ENCODE measurements at places on chromosomes 1 and 21.

DNA sequence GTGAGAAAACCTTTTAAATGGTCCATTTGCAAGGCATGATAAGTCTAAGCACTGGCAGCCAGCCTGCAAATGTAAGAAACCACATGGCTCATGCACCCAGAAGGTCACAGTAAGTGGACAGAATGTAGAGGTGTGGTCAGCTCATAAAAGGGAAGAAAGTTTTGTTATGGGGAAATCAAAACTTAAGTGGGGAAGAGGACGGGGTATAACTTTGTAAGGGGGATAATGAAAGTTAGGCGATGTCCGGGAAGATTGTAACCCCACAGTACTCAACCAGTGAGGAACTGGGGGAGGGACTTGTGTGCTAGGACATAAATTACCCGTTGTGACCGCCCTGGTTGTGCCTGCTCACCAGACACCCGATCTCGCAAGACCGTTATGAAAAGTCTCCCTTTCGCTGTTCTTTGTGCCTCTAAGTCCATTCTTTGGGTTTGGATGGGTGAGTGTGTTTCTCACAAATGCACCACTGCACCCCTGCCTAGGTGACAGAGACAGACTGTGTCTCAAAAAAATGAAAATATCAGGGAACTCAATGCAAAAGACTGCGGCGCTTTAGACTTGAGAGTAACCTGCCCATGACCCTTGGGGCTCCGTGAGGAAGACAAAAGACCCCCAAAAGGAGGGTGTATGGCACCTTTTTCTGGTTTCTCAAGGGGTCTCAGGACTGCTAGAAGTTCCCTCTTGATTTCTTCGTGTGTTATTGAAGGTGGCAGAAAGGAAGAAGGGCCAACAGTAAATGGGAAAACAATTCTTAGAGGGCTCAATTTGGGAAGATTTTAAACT lies 28.6 kb upstream of the ZNF496 start:
- no peak for DNase-seq

DNA sequence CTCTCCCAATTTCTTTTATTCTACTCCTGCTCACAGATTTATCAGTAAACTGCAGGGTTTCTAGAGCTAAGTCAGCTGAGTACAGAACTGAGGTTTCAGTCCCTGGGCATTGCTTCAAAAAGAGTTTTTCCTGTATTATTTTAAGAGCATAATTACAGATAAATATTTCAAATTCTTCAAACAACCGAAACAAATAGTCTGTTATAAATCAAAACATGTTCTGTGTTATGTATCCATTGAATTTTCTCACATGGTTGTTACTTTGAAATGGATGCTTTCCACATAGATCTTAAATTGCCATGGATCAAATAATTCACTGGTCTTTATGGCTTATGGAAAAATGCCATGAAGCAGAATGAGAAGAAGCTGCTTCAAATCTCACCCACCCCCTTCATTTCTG lies 64.5 kb downstream of the LRRC8C start:
- no peak for DNase-seq

- no peak for DNase-seq
These were observed 9.9 kb downstream of the GPR3 start for GRCh38 chr1:27402349-27402754.

DNA sequence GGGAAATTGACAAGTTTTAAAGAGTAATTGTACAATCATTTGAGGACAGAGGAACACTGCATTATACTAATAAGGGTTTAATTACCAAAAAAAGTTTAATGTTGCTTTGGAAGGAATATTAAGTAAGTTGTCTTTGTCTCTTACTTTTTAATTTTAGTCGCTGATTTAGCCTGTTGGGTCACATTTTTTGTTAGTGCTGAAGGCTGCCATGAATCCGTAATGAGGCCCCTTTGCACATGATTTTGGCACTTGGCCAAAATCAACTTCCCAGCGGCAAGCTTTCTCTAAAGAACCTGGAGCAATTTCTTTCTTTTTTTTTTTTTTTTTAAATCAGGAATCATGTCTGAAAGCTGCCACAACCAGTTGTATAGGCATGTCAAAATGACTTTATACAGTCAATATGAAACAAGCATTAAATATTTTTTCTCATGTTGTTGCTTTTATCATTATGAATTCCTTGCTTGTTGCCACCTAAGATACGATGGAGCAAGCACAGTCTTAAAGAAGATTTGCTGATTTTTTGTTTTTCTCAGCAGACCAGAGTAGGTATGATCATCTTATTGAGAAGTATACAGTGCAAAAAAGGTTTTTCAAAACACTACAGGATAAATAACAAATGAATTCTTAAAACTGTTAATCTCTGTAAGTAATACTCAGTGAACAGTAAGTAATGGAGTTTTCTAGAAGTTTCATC lies 690.4 kb downstream of the USP25 start:
- DNase-seq, result no peak

GRCh38 chr1:153133743-153134142 lies 16.9 kb downstream of the SPRR2G start:
- no peak for DNase-seq

- DNase-seq, result no peak
These were observed 12.3 kb downstream of the STXBP3 start for GRCh38 chr1:108758796-108759195.

DNA sequence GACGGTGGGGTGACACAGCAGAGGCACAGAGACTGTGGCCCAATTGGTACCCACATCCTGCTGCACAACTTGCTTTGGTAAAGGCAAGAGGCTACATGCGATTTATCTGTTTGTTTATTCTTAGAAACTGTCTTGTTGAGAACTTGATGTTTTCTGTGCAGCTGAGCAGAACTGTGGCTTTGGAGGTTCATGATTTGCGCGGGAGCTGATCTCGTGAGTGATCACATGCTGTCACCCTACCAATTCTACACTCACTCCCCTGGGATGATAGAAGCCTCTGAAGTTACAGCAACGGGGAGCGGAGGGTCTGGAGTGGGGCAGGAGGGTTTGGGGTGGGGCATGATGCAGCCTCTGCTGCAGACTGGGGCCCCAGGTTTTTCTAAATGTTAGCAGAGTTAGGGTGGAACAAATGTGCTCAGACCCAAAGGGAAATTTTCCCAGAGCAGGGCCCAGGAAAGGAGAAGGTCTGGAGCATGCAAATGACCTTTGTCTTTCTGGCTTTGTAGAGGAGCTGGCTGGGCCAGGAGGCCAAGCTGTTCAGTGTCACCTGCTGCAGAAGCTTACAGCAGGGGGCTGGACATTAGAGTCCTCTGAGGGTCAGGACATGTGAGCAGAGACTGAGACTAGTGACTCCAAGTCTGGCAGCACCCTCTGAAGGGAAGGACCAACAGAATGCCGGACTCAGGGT lies 83.6 kb downstream of the GRIK3 start:
- no peak for DNase-seq

GRCh38 chr21:31132574-31133242 lies 94.4 kb upstream of the KRTAP19-8 start:
- no peak for DNase-seq

DNA sequence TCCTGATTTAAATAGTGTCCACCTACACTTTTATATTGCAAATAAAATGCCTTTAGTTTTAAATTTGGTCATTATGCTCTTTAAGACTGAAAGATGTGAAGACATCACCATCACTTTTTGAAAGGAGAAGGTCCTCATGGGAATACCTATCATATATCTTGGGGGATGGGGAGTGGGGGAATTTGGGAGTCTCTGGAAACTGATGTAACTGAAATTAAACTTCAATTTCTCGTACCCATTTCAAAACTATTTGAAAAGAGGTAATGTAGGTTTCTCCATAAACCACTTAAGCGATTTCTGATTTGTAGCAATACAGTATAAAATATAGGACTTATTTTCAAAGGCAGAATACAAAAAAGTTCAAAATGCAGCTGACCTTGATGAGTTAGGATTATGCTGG lies 924 bp downstream of the EXTL2 start:
- DNase-seq, result no peak

- DNase-seq, result no peak
These were observed 236.9 kb upstream of the NRIP1 start for GRCh38 chr21:15301736-15302135.

DNA sequence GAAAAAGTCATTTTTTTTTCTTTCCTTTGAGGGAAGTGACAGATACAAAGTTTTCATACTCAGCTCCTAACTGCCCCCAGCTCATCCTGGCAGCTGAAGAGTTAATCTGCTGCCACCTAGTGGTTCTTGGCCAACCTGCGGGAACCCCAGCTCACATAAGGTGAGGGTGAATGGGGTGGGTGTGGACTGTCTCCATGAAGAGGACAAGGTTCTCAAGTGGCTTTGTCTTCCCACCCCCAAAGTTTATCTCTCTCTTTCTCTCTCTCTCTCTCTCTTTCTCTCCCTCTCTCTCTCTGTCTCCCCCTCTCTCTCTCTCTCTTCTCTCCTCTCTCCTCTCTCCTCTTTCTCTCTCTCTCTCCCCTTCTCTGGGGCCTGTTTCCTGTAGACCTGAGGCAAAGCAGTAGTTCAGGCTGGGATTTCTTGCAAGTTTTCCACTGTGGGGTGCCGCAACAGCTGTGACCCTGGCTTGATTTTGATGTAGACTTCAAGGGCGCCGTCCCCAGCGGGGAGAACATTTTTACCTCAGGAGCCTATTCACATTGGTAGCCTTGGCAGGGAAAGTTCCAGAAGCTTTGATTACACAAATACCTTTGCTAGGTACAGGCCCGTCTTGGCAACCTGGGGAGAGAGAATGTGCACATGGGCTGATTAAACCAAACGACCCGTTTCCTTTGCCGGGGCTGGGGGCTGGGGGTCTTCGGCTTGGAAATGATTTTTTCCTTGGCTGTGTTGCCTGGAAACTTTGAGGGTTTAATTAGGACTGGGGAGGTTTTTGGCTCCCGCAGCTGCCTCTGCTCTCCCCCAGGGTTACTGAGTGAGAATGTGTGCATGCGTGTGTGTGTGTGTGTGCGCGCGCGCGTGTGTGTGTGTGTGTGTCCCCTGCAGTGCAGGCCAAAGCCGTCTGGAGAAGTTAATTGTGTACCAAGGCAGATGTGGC lies 135.9 kb downstream of the TM2D1 start:
- peak; percentile 19 for DNase-seq

- DNase-seq, result no peak
These were observed 9.6 kb upstream of the EPS8L3 start for GRCh38 chr1:109773203-109773899.

- peak; percentile 44 for DNase-seq
These were observed 5.8 kb upstream of the CD1C start for GRCh38 chr1:158283965-158284364.

DNA sequence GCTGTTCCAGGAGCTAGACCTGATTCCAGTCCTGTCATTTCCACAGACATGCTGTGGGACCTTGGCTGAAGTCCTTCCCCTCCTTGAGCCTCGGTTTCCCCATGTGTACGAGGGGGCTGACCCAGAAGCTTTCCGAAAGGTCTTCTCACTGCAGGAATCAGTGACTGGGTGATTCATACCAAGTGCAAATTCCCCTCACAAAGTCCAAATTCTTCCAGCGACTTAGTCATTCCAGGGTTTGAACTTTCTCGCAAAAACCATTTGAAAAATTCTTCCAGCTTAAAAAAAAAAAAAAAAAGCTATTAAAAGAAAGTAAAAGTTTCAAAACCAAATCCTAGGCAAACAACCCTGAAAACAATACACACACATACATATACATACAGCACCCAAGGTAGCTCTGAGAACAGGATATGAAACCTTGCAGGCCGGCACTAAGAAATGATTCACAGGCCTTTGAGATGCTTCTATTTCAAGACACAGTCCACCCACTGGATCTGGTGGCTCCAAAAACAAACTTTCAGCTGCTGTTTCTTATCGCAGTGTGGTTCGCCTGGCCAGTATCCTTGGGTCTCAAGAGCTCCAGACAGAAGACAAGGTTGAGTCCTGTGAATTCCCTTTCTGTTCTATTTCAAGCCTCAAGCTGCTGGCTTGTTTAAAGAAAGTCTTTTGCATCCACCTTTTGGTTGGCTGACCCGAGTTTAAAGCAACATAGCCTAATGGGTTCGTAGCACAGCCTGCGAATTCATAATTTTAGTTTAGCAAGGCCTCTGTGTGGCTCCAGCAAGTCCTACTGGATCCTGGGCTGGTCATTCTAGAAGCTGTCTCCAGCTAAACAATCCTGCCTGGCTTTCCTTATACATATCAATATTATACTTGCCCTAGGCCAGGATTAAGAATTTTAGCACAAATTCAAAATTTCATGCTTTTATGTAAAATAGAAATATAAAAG lies 18.0 kb upstream of the ID3 start:
- peak; percentile 77 for DNase-seq

- no peak for DNase-seq
These were observed 13.6 kb upstream of the GPR137B start for GRCh38 chr1:236128646-236129178.

GRCh38 chr21:17602874-17603273 lies 9.8 kb downstream of the BTG3 start:
- DNase-seq, result no peak

DNA sequence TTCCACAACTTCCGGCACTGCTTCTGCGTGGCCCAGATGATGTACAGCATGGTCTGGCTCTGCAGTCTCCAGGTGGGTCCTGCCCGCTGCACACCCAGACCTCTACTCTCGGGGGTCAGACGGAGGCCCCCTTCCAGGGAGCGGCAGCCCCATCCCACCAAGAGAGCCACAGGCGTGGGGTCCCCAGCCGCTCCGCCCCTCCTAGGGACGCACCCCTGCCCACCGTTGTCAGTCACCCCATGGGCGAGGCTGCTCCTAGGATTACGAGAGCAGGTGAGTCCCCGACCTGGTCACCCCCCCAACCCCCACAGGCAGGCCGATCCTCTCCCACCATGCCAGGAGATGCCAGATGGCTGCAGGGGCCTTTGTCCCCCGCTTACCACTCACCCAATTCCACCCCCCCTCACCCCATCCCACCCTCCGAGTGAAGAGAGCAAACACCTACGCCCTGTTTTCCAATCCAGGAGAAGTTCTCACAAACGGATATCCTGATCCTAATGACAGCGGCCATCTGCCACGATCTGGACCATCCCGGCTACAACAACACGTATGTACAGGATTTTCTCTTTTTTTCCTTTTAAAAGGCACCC lies 107.0 kb downstream of the PDE9A start:
- DNase-seq, result no peak

- DNase-seq, result no peak
These were observed 340.1 kb downstream of the PAPPA2 start for GRCh38 chr1:176803042-176803441.

GRCh38 chr21:41166884-41167283 lies 1.1 kb upstream of the BACE2 start:
- DNase-seq, result no peak

- no peak for DNase-seq
These were observed 7.6 kb downstream of the APOBEC4 start for GRCh38 chr1:183645531-183645930.

DNA sequence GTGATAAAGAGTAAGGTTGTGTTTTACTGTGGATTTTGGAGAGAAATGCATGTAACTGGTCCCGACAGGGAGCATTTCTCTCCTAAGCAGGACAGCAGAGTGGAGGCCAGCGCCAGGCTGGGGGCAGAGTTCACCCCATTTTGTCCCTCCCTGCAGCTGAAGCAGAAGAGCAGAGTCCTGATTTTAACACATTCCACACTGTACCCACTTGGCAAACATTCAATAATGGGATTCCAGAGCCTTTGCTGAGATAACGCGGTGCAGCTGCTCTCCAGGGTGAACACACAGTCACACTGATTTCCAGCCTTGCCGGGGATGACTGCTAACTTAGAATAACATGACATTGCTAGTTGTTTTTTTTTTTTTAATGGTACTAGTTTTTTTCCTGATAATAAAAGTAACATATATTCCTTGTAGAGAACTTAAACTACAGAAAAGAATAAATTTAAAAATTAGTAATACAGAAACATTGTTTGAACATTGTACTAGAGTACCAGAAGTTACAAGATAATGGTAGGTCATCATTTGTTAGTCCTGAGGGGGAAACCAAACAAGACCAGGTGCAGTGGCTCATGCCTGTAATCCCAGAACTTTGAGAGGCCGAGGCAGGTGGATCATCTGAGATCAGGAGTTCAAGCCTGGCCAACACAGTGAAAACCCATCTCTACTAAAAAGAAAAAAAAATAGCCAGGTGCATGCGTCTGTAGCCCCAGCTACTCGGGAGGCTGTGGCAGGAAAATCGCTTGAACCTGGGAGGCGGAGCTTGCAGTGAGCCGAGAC lies 77.2 kb downstream of the SCCPDH start:
- no peak for DNase-seq
